ENCODE measurements at places on chromosomes 11 and 22.

GRCh38 chr11:47995360-47995769, 15.0 kb downstream of the PTPRJ start:
- DNase-seq: peak; percentile 85

- DNase-seq: no peak
Measured at GRCh38 chr11:116109228-116109627, 605.0 kb upstream of the CADM1 start.

DNA sequence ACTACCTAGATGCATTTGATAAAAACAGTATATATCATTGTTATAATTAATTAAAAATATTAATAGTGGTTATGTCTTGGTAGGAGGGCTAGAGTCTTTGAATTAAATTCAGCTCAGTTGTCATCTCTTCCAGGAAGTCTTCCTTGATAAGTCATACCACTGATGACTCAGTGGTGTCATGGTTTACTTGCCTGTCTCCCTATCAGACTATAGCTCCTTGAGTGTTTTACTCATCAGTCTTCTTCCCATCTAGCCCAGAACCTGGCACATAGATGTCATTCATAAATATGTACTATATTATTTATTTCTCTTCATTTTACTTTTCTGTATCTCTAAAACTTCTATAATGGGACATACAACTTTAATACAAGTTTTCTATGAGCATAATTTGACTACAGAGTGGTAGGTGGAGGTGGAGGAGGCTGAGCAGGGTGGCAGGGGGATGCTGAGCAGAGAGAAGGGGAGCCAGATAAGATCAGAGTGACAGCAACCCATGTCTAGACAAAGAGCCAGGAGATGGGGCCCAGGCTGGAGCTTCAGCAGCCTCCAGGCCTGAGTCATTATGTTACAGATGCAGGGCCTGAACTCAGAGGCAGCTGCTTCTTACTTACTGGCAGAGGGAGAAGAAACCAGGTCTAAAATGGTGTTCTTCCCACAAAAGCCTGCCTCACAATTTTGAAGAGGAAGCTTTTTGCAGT, 82.3 kb upstream of the PHOX2A start:
- DNase-seq: peak; percentile 54

DNA sequence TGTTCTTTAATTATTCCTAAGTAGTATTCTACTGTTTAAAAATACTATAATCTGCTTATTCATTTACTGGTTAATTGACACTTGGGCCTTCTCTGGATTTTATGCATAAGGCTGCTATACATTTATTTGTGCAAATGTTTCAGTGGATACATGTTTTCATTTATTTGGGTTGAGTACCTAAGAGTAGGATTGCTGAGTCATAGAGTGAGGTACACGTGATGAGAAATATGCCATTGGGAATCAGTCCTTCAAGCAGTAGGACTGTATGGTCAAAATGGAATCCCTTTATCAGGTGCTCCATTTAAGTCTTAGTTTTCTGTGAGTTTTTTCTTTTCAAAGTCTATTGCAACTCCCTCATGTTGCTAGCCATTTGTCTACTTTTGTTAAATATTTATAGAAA, 275.2 kb upstream of the SORL1-AS1 start:
- DNase-seq: no peak

DNA sequence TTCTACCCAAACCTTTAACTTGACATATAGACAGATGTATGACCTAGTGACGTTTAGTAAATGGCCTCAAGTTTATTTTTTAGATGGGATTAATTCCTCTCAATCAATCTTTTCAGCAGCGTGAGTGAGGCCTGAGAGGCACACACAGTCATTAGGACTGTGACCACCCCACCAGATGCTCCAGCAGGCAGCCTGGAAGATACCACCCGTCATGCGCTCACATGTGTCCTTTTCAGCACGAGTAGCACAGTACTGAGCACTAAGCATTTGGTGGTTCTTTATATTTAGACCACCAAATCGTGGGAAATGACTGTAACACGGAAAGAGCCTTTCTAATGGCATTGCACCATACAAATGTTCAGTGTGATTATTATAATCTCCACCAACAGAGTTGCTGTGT, 354.6 kb upstream of the DDI1 start:
- no peak for DNase-seq

DNA sequence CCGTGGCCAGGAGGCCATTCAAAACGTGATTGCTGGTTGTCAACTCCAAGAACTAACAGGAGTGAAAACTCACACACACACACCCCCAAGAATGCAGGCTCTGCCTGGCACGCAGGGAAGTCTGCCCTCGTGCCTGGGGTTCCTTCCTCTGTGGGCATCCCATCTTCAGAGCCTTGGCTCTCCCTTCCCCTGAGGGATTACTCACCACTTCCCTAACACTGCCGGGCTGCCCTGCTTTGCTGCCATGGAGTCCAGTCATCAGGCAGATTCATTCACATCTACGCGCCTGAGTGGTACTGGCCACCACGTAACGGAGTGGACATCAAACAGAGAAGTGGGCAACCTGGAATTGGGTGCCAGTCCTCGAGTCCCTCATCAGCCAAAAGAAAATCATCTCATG, 120.7 kb upstream of the TMEM45B start:
- DNase-seq: peak; percentile 35

GRCh38 chr11:44852159-44852747, 98.4 kb downstream of the TP53I11 start:
- DNase-seq: no peak
